ENCODE measurements at places on chromosomes 12 and 14.

DNA sequence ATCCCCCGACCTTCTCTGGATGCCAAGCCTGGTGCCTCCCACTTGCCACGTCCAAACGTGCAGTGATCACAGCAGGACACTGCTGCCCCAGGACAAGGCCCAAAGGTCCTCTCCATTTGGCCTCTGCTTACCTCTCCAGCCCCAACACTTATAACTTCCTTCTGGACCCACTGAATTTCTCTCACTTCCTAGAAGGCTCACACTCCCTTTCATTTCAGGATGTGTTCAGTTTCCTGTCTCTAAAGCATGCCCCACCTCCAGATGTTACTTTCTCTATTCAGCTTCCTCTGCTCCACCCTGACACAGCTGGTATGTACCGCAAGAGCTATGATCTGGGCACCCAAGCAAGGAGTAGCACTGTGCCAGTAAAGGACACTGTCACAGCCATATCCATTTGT lies 33.0 kb downstream of the CDKL1 start:
- DNase-seq, result no peak

DNA sequence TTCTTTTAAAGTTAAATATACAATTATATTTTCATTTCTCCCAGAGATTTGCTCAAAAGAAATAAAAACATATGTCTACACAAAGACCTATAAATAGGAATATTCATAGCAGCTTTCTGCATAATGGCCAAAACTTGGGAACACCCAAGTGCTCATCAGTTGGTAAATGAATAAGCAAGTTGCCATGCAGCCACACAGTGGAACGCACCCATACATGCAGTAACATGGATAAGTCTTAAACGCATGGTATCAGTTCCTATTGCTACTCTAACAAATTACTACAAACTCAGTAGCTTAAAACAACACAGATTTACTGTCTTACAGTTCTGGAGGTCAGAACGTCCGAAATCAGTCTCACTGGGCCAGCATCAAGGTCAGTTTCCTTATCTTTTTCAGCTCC lies 78.5 kb downstream of the DPF3 start:
- DNase-seq, result no peak

DNA sequence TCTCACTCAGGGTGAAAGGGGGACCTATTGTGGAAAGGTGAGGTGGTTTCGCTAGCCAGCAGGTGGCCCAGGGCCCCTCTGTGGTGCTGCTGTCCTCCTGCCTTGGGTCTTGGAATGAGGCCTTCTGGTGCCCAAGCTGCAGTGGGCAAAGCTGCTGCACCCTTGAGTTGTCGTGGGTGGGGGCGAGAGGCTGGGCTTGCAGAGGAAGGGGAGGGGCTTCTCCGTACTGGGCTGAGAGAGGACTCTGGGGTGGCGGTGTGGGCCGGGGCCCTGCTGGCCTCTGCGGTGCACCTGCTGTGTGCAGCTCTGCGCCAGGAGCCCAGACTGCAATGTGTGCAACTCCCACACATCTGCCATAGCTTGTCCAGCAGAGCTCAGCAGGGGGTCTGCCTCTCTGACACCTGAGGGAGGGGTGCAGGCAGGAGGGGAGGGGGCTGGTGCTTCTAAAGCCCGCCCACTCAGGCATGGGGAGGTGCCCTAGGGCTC lies 145.8 kb downstream of the KIF26A start:
- no peak for DNase-seq

DNA sequence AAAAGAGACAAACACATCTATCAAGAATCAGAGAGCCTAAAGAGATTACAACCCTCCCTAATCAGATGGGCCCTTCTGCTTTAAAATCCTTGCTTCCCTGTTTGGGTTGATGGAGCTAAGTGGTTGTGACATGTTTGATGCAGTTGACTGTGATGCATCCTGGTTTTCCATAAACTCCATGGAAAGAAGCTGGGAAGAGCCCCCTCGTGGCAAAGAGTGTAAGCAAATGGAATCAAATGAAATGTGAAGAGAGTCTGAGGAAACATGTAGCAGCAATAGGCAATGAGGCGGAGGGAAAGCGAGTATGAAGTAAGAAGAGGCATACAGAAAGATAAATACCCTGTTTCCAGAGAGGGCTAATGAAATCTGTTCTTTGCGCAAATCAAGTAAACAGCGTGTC lies 70.4 kb upstream of the SLCO1C1 start:
- DNase-seq, result no peak

DNA sequence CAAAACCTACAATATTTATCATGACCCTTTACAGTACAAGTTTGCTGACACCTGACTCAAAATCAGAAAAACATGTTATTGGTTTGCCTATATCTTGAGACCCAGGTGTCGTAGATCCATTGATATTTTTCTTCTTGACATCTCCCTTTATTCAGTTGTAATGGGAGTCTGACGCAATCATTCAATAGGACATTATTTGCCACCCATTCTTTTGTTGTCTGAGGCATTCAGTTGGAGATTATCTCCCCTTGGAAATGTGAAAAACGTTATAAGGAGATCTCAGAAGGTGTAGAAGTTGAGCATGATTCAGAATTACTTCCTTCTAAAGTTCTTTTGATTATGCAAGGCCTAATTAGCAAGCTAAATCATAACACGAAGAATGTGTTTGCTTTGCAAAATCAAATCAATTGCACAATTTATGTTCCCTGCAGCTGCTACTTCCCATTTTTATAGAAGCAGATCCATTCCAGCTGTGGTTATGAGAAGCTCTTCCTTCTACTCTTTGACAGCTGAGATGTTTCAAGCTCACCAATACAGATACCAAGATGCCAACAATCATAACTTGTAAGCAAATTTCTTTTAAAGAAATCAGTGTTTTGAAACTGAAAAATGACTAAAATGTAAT lies 228.2 kb upstream of the SYT1 start:
- DNase-seq, result no peak

- no peak for DNase-seq
These were observed 137.7 kb downstream of the PLXNC1 start for GRCh38 chr12:94285943-94286582.

GRCh38 chr12:2453076-2453760 lies 341.6 kb upstream of the FKBP4 start:
- DNase-seq, result no peak

- DNase-seq, result no peak
These were observed 86.7 kb downstream of the CALM1 start for GRCh38 chr14:90483571-90483974.

DNA sequence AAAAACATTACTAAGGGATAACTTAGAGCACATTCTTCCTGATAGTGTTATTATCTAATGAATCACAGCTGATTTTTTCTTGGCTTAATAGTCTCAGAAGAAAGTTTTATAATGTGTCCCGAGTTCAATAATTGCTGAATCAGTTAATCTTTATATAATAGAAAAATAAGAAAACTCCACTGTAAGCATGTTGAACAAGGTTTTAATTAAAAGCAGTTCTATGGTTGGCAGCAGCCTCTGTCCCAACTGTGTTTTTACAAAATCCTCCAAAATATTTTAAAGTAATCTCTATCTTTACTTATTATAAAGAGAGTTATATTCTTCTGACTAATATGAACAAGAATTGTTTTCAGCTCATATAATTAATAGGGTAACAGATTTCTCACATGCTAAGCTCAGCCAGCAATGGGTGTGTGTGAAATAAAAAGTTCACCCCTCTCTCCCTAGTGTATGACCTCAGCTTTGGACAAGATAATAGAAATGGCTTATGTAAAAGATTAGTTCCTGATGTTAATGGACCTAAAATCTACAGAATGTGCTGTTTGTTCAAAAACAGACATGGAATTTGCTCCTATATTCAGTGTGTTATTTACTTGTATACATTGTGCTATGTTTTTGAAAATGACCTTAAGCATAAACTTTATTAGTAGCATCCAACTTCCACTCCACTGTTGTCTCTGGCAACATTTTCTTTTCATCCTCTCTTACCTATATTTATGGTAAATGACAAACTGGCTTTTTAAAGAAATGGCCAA lies 67.1 kb upstream of the DCN start:
- no peak for DNase-seq

GRCh38 chr14:36517242-36518030 lies 2.6 kb downstream of the NKX2-1 start:
- no peak for DNase-seq

All from stimulated activated CD8-positive, alpha-beta memory T cell treated with anti-CD3 and anti-CD28 coated beads, Interleukin-4, amount 100 ng/mL, for 4 hours (primary cell).